ENCODE measurements at places on chromosomes 16 and 17.

DNA sequence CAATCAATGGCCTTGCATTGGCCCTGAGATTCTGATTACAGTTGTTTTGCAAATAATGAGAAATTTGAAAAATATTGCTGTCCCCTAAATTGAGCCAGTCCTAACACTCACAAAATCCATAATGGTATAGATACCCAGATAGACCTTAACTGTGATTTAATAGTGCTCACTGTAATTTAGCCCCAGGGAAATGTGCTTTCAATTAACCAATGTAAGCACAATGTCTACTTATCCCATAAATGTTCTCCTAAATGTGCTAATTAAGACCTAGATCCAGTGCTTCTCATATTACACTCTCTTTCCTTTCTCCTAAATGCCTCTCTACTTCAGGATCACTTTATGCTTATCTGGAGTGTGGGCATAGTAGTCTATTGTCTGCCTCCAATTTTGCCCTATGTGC is 417.8 kb upstream of the CCL2 start:
- no peak for DNase-seq

GRCh38 chr17:77101521-77102410 is 39.0 kb upstream of the SEC14L1 start:
- no peak for DNase-seq

DNA sequence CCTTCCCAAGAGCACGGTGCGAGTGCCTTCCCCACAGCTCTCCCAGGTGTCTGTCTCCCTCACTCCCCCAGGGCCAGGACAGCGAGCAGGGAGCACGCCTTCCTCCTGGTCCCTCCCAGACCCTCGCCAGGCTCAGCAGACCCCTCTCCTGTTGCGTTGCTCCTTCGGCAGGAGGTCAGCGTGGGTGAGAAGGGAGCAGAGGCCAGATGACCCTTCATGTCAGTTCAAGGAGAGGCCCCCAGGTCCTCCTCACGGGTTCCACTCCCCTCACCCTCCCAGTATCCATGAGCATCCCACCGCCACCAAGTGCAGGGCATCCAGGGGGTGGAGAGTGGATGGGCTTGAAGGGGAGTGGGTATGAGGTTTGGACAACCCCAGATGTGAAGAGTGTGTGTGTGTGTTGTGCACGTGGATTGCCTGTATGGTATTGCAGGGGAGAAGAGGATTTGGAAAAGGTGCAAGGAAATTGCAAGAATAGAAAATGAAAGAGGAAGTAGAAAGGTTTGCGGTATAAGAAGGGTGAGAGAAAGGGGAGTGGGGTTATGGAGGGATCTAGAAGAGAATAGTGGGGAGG is 17.7 kb downstream of the SGCA start:
- DNase-seq, result peak; percentile 90

GRCh38 chr16:74253161-74253938 is 43.3 kb upstream of the PSMD7 start:
- no peak for DNase-seq

DNA sequence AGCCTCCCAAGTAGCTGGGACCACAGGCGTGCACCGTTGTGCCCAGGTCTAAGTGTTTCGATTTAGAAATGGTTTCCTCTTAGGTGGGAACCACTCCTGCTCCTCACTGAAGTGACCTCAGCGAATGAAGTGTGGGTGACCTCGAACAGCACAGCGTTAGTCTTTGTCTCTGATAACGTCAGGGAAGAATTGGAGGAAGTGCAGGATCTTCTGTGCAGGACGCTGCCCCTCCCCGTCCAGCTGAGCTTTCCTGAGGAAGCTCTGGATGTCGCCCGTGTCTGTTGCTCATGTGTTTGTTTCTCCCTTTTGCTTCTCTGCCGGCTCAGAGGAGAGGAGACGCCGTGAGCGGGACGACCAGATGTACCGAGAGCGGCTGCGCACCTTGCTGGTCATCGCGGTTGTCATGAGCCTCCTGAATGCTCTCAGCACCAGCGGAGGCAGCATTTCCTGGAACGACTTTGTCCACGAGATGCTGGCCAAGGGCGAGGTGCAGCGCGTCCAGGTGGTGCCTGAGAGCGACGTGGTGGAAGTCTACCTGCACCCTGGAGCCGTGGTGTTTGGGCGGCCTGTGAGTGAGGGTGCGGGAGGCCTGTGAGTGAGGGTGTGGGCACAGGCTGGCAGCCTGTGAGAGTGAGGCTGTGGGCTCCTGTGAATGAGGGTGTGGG is 15.6 kb downstream of the SPG7 start:
- DNase-seq, result no peak

- no peak for DNase-seq
Observed at GRCh38 chr17:78899361-78900260, 3.4 kb downstream of the CEP295NL start.

DNA sequence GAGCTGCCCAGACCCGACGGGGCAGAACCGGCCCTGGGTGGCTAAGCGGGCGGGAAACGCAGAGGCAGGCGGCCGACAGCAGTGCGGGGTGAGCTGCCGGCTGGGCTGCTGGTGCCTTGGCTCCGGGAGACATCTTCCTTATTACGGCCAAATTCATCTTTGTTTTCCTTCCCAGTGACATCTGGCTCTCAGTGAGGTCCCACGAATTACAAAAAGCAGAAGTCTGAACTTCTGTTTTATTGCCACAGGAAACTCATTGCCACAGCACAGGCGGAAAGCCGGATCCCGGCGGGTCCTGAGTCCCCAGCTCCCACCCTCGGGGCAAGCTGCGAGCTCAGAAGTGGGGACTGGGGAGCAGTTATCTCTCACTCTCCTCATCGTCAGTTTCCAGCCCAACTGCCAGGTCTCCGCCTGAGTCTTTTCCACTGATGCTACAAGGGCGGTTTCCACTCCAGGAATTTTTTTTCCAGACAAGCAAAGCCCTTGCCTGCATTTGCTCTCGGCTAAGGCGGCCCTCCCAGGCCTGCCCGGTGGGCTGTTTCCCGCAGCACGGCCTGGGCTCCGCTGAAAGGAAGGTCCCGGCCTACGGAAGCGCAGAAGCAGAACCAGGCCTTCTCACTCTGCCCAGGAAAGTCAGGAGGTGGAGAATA is 40.3 kb downstream of the CBFA2T3 start:
- DNase-seq, result peak; percentile 93

DNA sequence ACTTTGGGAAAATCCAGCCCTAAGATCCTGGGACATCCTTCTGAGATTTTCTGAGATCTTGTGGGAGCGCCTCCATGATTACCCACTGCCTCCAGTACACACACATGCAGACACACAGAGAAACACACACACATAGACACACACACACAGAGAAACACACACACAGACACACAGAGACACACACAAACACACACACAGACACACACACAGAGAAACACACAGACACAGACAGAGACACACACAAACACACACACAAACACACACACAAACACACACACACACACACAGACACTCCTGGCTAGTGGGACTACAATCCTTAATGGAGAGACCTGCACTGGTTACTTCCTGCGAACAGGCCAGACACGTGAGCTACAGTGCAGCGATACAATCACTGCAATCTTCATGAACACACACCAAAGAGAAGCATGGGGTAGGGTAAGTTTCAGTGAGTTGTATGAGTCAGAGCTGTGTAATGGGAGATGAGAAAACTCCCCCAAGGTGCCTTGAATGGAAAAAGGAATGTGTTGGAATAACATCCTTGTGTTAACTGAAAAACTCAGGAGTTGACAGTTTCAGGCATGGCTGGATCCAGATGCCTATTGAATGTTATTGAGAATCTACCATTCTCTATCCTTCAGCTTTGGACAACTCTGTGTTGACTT is 79.5 kb downstream of the SLC6A2 start:
- no peak for DNase-seq

DNA sequence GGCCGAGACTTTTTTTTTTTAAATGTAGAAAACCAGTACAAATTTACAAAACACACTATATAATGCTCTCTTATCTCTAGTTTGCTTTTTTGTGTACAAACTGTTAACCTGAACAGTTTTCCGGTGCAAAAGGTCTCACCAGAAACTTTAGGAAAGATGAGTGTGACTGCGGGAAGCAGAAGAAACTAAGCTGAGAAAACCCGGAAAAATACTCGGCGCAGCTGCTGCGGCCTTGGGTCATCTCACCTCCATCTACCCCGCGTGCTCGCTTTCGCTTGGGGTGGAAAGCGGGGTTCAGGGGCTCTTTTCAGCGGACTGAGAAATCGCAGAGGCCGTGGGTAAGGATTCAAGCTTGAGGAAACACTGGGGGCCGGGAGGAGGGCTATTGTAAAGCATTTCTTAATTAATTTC is 1.8 kb downstream of the SALL1 start:
- no peak for DNase-seq

DNA sequence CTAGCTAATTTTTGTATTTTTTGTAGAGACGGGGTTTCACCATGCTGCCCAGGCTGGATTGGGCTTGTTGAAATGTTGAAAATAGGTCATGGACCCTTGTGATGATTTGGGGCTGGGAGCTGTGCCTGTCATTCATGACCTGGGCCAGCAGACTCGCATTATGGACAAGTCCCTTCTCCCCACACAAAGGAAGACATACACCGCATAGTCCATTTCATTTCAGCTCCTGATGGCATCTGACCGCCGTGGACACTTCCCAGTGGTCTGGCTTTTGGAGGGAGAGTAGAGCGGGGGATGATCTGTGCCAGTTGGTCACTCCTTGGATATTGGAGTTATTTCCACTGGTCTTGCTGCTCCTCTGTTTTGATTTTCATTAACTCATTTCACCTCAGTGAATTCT is 34.8 kb downstream of the MPRIP start:
- no peak for DNase-seq

DNA sequence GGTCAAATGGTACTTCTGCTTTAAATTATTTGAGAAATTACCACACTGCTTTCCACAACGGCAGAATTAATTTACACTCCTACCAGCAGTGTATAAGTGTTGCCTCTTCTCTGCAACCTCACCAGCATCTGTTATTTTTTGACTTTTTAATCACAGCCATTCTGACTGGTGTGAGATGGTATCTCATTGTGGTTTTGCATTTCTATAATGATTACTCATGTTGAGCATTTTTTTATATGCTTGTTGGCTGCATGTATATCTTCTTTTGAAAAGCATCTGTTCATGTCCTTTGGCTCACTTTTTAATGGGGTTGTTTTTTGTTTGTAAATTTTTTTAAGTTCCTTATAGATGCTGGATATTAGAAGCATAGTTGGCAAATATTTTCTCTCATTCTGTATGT is 446.7 kb downstream of the PMP22 start:
- no peak for DNase-seq

- DNase-seq, result no peak
Observed at GRCh38 chr16:87115646-87116045, 201.5 kb downstream of the C16orf95 start.

- peak; percentile 59 for DNase-seq
Observed at GRCh38 chr17:76558198-76559095, 18.6 kb downstream of the PRCD start.

- no peak for DNase-seq
Observed at GRCh38 chr16:80433623-80434022, 107.2 kb upstream of the DYNLRB2 start.

- DNase-seq, result no peak
Observed at GRCh38 chr16:30839523-30840227, 52.7 kb upstream of the ZNF629 start.

DNA sequence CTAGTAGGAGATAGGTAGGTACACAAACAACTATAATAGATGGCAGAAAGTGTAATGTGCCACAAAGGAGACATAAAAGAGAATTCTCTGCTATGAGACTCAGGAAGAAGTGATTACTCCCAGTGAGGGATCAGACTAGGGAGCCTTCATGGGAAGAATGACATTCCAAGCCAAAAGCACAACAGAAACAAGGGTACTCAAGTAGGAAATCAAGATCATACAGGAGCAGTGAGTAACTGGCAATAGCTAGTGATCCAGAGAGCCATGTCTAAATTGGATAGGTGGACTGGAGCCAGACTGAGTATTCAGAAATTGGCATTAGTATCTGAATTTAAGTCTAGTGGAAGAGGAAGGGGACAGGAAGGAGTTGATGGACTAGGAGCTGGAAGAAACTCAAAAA is 10.7 kb downstream of the RFFL start:
- no peak for DNase-seq

DNA sequence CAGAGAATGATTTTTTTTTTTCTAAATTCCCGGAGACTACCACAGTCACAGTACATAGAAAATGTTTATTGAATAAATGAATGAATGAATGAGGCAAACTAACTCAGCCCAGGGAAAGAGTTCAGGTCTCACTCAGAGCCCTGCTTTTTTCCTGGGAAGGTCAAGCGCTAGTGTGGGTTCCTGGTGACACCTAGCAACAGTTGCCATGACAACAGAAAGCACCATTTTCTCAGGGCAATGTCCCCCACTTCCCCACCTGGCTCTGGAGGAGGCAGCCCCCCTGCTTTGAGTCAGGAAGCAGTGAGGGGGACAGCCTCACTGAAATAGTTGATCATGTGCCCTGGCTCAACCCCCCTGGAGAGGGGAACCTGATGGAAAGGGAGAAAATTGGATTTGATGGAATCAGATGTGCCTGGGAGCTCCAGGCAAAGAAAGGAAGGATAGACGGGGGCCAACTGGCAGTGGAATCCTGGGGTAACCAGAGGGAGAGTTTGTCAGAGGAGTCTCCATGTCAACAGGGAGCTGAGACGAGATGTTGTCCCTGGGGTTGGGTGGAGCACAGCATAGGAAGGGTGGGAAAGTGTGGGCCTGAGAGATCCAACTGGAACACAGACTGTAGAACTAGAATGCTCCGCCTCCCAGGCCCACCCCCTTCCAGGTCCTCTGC is 242.2 kb upstream of the CCL2 start:
- DNase-seq, result no peak

GRCh38 chr17:17535957-17536356 is 39.8 kb upstream of the RASD1 start:
- no peak for DNase-seq

- DNase-seq, result no peak
Observed at GRCh38 chr17:61396586-61397085, 3.0 kb upstream of the TBX2 start.

DNA sequence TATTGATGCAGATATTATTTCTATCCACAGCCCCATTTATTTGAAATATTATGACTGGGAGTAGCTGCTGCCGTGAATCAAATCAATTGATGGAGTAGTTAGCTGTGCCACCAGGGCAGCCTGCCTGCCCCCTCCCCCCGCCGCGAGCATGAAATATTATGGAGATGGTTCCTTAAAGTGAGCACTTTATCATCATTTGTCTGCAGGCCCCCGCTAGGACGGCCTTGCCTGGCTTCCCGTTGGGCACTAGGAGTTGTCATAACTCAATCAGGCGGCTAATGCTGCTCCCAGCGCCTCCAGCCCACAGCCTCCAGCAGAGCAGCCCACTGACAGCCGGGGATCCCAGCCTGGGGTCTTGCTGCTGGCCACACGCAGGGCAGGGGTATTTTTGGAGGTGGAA is 173.9 kb downstream of the SALL1 start:
- no peak for DNase-seq

- DNase-seq, result no peak
Observed at GRCh38 chr17:77542011-77542410, 401.2 kb downstream of the SEC14L1 start.

- DNase-seq, result no peak
Observed at GRCh38 chr17:39794249-39794970, 56.7 kb downstream of the GRB7 start.

GRCh38 chr17:28901866-28902818 is 737 bp downstream of the DHRS13 start:
- peak; percentile 36 for DNase-seq

- no peak for DNase-seq
Observed at GRCh38 chr17:27535178-27535928, 79.1 kb downstream of the KSR1 start.

Measured in AML-193 (cell line).